ENCODE measurements at places on chromosomes 6 and 20. TPM values are rescaled to one million over a fixed set of nuclear protein-coding genes. Genes with fewer than 3 reads are reported as not detected.

DNA sequence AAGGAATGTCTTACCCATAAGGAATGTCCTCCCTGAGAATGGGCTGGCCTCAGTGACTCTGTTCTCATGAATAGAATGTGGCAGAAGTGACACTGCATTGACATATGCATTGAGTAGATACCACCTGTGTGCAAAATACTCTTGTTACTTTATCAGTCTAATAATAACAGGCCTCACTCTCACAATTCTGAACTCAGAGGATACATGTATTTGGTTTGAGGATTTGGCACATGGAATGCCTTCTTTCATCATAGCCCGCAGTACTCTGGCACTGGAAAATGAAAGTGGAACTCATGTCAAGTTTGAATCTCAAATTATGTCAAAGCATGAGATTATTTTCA lies 52.9 kb upstream of the PLCB4 start:
- no peaks in the 10 kb centered on the region for H3K27me3 ChIP-seq
- H3K27ac ChIP-seq, result no peak overlapping the region
- no peaks in the 10 kb centered on the region for H3K4me1 ChIP-seq
- no peak for DNase-seq
- no peaks in the 10 kb centered on the region for H3K36me3 ChIP-seq

DNA sequence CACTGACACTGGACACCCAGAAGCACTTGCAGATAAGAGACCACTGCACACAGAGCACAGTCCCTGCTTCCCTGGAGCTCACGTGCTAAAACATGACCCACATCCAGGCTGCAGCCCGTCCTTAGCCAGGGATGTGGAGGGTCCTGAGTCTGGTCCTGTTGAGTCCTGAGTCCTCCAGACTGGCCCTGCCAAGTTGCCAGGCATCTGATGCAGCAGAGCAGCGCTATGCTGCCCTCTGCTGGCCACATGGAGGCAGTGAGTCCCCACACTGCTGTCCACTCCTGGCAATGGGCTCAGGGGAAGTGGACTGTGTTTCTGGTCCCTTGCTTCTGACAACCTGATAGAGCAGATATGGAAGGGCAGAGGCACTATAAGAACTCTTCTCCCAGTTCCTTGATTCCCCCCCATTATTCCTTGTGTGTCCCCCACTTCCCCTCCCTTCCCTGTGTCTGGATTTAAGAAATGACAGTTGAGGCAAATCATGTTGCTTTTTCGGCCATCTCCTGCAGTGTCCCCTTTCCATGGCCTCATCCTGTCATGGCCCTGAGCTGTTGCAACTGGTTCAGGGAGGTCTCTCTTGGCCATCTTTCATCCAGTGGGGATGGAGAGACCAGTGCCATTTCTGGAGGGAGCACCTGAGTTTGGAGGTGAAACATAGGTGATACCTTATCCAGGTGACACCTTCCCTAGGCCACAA lies 86.0 kb downstream of the DHX35 start:
- H3K4me1 ChIP-seq, result peaks cover 11% of the 10 kb centered on the region
- no peak overlapping the region for H3K27ac ChIP-seq

- H3K36me3 ChIP-seq, result peaks cover 39% of the 10 kb centered on the region
- H3K27ac ChIP-seq, result no peak overlapping the region
- H3K4me1 ChIP-seq, result peaks cover 4% of the 10 kb centered on the region
- DNase-seq, result no peak
- H3K27me3 ChIP-seq, result no peaks in the 10 kb centered on the region
Observed at GRCh38 chr6:88665131-88665530, 298.3 kb downstream of the RNGTT start.

- peaks cover 33% of the 10 kb centered on the region for H3K36me3 ChIP-seq
- H3K27ac ChIP-seq, result no peak overlapping the region
- no peak for DNase-seq
- H3K4me1 ChIP-seq, result peaks cover 31% of the 10 kb centered on the region
Observed at GRCh38 chr6:127737768-127738167, 160.8 kb downstream of the C6orf58 start.

DNA sequence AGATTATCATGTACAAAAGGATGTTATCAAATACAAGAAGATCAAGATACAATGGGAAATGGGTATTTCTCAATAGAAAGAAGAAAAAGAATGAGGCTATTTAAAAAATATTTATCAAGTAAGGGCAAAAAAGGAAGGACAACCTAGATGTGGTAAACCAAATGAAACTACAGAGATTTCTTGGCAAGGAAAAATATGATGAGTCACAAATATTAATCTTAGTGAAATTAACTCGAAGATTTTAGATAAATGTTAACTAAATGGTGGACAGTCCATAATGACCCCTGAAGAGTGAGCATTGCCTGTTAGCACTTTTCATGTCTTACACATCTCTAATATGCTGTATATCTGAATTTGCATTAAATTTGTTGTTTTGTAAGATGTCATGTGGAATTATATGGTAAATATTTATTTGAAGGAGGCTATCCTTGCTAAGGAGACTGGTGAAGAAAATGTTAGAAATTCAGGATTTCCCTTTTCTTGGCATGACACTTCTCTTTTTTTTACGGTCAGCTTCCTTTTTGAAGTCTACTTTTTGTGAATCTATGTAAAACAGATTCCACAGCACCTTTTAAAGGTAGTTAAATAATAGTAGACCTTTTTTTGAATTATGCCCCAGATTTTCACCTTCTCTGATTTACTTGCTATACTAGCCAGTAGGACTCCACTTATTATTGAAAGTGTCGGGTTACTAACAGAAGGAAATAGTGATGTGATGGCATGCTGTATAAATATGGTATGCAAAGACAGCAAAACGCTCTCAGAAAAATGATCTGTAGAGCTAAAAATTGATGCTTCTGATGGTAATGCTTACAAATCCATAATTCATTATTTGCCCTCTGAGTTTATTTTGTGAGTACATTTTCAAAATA lies 120.5 kb downstream of the HIVEP1 start:
- peaks cover 7% of the 10 kb centered on the region for H3K4me1 ChIP-seq
- no peaks in the 10 kb centered on the region for H3K27me3 ChIP-seq
- DNase-seq, result no peak
- peaks cover 37% of the 10 kb centered on the region for H3K36me3 ChIP-seq

GRCh38 chr6:24060982-24061754 lies 64.8 kb upstream of the NRSN1 start:
- H3K27me3 ChIP-seq, result no peaks in the 10 kb centered on the region
- no peaks in the 10 kb centered on the region for H3K4me1 ChIP-seq
- DNase-seq, result no peak
- H3K36me3 ChIP-seq, result no peaks in the 10 kb centered on the region
- no peak overlapping the region for H3K27ac ChIP-seq
- H3K4me3 ChIP-seq, result no peak overlapping the region

DNA sequence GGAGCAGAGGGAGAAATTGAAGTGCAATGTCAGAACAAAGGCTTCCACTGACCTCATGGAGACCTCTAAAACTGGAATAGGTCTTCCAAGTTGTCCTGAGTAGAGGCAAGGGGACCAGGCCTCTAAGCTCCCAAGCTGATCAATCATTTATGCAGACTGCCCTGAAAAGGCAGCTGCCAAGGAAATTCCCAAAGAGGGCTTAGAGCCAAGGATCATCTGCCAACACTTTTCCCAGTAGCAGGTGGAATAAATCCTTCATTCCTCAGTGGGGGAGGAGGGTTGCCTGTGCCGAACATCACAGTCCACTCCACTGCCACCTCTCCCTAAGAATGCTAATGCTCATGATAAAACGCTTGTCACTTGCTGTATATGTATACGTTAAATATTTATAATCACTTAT lies 29.3 kb upstream of the RALY start:
- no peaks in the 10 kb centered on the region for H3K27me3 ChIP-seq
- H3K4me3 ChIP-seq, result no peak overlapping the region
- no peaks in the 10 kb centered on the region for H3K36me3 ChIP-seq
- peaks cover 3% of the 10 kb centered on the region for H3K4me1 ChIP-seq

- H3K27me3 ChIP-seq, result no peaks in the 10 kb centered on the region
- H3K27ac ChIP-seq, result no peak overlapping the region
- H3K4me3 ChIP-seq, result no peak overlapping the region
- H3K4me1 ChIP-seq, result peaks cover 6% of the 10 kb centered on the region
Observed at GRCh38 chr6:135002974-135003703, 51.5 kb downstream of the HBS1L start.

- H3K27ac ChIP-seq, result no peak overlapping the region
- peaks cover 2% of the 10 kb centered on the region for H3K4me1 ChIP-seq
- no peaks in the 10 kb centered on the region for H3K36me3 ChIP-seq
- no peak overlapping the region for H3K4me3 ChIP-seq
Observed at GRCh38 chr6:46605091-46605797, 47.4 kb downstream of the CYP39A1 start.

GRCh38 chr6:127079681-127080080 lies 38.8 kb upstream of the RSPO3 start:
- DNase-seq, result no peak
- H3K4me3 ChIP-seq, result no peak overlapping the region
- H3K36me3 ChIP-seq, result no peaks in the 10 kb centered on the region

DNA sequence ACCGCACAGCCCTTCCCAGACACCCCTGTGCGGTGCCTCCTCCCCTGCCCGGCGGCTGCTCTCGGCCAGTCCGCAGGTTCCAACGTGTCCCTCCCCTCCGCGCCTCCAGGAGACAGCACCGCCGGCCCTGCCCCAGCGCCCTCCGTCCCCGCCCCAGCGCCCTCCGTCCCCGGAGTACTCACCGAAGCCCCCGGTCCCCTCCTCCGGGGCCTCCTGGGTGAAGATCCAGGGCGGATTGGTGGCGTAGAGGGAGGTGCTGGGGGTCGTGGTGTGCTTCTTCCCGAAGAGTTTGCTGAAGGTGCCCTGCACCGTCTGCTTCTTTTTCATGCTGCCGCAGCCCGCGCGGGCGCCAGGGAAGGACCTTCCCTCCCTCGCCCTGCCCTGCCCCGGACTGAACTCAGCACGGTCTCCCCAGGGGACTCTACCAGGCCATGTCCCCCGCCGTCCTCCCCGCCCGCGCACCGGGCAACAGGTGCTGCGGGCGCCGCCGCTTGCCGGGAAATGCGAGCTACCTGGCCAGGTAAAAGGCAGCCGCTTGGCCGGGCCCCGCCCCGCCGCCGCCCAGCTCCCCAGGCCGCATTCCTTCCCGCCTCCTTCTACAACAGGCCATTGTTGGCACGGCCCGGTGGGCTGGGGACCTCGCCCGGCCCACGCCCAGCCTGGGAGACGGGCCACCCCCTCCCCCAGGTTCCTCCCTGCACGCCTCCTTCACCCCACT lies at the start of gene C6orf132:
Gene C6orf132 (minus strand): TSS at position 503 of the 718 bp plus-strand sequence. CDS start 176 bp downstream, at position 327.
- no peak within 1 kb of the TSS for H3K27ac ChIP-seq
- H3K36me3 ChIP-seq, result no peaks in the 10 kb centered on the region
- H3K4me3 ChIP-seq, result peak within 1 kb of the TSS; percentile 45
- H3K4me1 ChIP-seq, result peaks cover 2% of the 10 kb centered on the region
- H3K27me3 ChIP-seq, result peaks cover 48% of the 10 kb centered on the region

- H3K4me3 ChIP-seq, result no peak overlapping the region
- no peaks in the 10 kb centered on the region for H3K36me3 ChIP-seq
- DNase-seq, result no peak
- no peak overlapping the region for H3K27ac ChIP-seq
- no peaks in the 10 kb centered on the region for H3K4me1 ChIP-seq
Observed at GRCh38 chr6:142318714-142319113, 16.9 kb downstream of the ADGRG6 start.

DNA sequence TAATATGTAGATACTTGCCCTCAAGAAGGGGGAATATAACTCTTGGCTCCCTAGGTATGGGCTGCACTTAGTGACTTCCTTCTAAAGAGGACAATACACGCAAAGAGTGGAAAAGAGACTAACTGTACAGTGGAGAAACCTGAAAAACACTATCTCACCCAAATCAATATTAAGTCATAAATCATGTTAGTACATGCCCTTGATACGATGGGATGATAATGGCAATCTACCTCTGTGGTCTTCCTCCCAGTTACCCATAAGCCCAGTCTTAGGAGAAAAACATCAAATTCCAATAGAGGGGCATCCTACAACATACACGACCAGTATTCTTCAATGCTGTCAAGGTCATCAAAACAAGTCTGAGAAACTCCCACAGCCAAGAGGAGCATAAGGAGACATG lies 1.3 kb downstream of the TRIM26 start:
- no peaks in the 10 kb centered on the region for H3K27me3 ChIP-seq
- DNase-seq, result no peak
- H3K36me3 ChIP-seq, result peaks cover 20% of the 10 kb centered on the region
- H3K27ac ChIP-seq, result peak overlapping the region; percentile 99
- H3K4me3 ChIP-seq, result peak overlapping the region; percentile 97

Gene GABBR1
- total RNA-seq, result 20.1 TPM

Gene AIF1
- 117 TPM for total RNA-seq

Gene LY6G5B
- total RNA-seq, result 33.8 TPM

Measured in activated naive CD8-positive, alpha-beta T cell treated with anti-CD3 and anti-CD28 coated beads, Interleukin-2, amount 10 ng/mL, durations not matched to agents 7 days and 5 days (primary cell).